ENCODE measurements at places on chromosomes 11 and 22.

DNA sequence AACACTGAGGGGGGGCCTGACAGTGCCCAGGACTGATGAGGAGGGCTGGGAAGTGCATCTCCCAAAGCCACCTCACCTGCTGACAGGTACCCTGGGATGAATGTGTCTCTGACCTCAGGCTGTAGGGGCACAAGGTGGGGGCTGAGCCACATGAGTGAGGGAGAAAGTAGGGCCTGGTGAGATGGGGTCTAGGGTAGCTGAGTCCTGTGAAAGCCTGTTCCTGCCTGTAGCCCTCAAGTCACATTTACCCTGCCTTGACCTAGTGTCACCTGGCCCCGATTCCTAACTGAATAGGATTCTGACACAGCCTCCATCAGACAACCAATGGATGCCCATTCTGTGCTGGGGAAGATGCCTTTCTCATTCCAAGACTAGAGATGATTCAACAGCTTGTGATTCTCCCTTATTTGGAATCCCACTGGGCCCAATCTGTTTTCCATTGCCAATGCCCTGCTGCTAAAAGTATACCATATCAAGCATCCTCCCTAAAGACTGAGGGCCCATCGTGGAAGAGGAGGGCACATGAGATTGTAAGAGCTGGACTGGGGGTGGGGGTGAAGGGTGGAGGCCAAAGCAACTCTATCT lies 11.1 kb upstream of the RFPL1 start:
- no peaks in the 10 kb centered on the region for H3K36me3 ChIP-seq
- no peak for DNase-seq
- peaks cover 2% of the 10 kb centered on the region for H3K4me1 ChIP-seq

DNA sequence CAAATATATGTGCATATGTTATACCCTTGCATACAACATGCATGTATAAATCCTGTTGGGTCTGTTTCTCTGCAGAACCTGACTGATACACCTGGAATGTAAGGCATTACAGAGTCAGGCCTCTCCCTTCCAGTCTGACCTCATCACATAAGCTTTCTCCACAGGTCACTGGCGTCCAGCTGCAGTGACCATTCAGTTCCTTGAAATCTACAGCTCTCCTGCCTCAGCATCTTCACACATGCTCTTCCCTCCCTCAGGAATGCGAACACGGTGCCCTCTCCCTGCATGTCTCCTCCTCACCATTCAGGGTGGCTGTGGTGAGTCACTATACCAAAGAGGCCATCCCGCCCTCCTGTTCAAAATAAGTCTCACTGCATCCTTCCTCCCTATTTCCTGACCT lies 657.8 kb upstream of the B3GAT1 start:
- H3K4me3 ChIP-seq = no peak overlapping the region
- DNase-seq = no peak
- no peaks in the 10 kb centered on the region for H3K4me1 ChIP-seq
- H3K27ac ChIP-seq = no peak overlapping the region

- DNase-seq = no peak
- no peaks in the 10 kb centered on the region for H3K4me1 ChIP-seq
- peaks cover 19% of the 10 kb centered on the region for H3K27me3 ChIP-seq
- no peak overlapping the region for H3K27ac ChIP-seq
These were observed 60.9 kb upstream of the EIF3D start for GRCh38 chr22:36589856-36590255.

DNA sequence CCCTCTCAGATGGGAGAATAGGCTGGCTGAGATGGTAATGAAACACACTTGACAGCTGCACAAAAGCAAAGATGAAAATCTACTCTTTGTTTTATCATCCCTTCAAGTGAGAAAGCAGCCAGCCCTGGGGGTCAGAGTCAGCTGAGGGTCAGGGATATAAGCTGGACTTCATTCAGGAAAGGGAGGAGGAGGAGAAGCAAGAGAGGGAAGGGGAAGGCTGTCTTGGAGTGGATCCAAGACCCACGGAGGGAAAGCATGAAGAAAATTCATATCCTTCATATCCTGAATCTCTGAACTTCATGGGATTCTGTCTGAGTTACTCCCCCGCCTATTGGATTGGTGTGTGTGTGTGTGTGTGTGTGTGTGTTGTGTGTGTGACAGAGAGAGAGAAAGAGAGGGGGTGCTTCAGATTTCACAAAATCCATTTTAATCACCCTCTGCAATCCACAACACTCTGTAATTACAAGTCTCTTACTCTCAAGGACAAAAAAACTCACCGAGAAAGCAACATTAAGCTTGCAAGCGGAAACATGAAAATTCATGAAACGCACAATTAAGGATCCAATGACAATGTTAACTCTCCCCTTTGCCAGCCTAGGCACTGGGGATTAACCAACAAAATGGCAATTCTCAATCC lies 327.7 kb downstream of the TENM4 start:
- peak; percentile 73 for DNase-seq
- no peak overlapping the region for H3K27ac ChIP-seq
- H3K27me3 ChIP-seq = no peaks in the 10 kb centered on the region
- H3K4me3 ChIP-seq = no peak overlapping the region

DNA sequence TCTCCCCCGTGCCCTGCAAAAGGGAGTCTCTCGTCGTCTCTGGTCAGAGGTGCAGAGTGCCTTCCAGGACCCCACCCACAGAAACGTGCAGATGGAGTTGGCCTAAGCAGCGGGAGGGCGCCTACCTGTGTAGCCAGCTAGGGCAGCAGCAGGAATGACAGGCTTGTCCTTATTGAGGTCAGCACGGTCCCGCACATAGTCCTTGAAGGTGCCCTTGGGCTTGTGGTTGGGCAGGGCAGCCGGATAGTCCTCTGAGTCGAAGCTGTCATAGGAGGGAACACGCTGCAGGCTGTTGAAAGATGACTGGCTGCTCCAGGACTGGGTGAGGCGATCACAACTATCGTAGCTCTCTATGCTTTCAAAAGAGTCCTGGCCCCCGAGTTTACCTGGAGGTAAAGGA lies 107.3 kb downstream of the ETS1 start:
- no peaks in the 10 kb centered on the region for H3K27me3 ChIP-seq
- no peak for DNase-seq
- H3K4me1 ChIP-seq = peaks cover 55% of the 10 kb centered on the region
- no peak overlapping the region for H3K4me3 ChIP-seq
- H3K27ac ChIP-seq = peak overlapping the region; percentile 72

DNA sequence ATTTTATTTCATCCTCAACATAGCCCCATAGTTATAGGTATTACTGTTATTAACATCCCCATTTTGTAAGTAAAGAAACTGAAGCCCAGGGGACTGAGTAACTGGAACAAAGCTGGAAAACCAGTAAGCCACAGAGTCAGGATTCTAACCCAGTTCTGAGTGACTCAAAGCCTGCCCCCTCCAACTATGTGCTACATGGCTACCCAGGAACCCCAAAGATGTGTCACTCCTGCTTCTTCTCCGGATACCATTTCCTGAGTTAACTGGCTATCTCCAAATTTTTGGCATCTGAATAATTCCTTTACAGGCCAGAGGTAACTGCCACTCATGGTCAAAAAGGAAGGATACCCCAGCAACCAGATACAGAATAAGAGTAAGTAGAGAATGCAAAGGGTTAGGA lies 43.6 kb downstream of the TENM4 start:
- no peaks in the 10 kb centered on the region for H3K4me1 ChIP-seq
- DNase-seq = no peak
- H3K27me3 ChIP-seq = no peaks in the 10 kb centered on the region
- H3K27ac ChIP-seq = no peak overlapping the region
- no peak overlapping the region for H3K4me3 ChIP-seq
- H3K36me3 ChIP-seq = no peaks in the 10 kb centered on the region

GRCh38 chr11:128686745-128687177 lies 7.1 kb upstream of the FLI1 start:
- no peak overlapping the region for H3K4me3 ChIP-seq
- H3K27ac ChIP-seq = no peak overlapping the region
- peak; percentile 65 for DNase-seq
- peaks cover 18% of the 10 kb centered on the region for H3K4me1 ChIP-seq
- H3K36me3 ChIP-seq = no peaks in the 10 kb centered on the region
- no peaks in the 10 kb centered on the region for H3K27me3 ChIP-seq

GRCh38 chr22:23751441-23751996 lies 607 bp upstream of the ZNF70 start:
- DNase-seq = peak; percentile 49
- H3K4me1 ChIP-seq = peaks cover 14% of the 10 kb centered on the region
- H3K27ac ChIP-seq = peak overlapping the region; percentile 94
- H3K27me3 ChIP-seq = no peaks in the 10 kb centered on the region
- no peaks in the 10 kb centered on the region for H3K36me3 ChIP-seq

DNA sequence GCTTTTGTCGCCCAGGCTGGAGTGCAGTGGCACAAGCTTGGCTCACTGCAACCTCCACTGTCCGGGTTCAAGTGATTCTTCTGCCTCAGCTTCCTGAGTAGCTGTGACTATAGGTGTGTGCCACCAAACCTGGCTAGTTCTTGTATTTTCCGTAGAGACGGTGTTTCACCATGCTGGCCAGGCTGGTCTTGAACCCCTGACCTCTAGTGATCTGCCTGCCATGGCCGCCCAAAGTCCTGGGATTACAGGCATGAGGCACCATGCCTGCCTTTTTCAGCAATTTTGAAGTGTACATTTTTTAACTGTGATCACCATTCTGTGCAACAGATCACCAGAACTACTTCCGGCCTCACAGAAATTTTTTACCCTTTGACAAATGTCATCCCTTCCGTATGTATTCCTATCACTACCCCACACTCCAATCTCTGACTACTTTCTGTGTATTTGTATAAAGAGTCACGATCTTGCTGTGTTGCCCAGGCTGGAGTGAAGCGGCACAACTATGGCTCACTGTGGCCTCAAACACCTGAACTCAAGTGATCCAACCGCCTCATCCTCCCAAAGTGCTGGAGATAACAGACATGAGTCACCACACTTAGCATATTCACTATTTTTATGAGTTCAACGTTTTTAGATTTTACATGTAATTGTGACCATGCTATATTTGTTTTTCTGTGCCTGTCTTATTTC lies 44.0 kb downstream of the XKR3 start:
- no peak overlapping the region for H3K4me3 ChIP-seq
- no peaks in the 10 kb centered on the region for H3K27me3 ChIP-seq
- no peak overlapping the region for H3K27ac ChIP-seq
- no peaks in the 10 kb centered on the region for H3K36me3 ChIP-seq

DNA sequence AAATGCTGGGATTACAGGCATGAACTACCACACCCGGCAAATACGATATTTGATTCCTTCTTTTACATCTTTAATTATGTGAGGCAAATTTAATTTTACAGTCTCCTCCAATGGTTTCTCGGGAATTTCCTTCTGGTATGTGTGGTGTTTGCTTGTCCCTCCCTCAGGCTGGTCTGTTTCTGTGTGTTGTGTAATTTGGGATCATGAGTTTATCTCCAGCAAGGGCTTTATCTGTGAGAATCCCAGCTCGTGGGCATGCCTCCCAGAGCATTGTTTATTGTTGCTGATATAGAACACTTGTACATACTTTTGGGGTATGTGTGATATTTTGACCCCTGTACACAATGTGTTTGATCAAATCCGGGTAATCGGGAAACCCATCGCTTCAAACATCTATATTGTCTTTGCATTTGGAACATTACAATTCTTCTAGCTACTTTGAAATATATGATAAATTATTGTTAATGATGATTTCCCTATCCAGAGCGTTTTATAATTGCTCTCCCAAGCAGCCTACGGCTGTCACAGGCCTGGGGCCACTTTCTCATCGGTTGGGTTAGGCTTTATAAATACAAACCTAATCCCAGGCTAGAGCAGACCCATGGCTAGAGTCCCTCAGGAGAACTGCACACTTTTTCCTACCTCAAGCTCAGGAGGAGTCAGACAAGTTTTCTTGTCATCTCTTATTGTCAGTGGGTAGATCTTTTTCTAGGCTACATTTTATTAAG lies 15.0 kb upstream of the PRR5 start:
- H3K27ac ChIP-seq = no peak overlapping the region
- no peaks in the 10 kb centered on the region for H3K36me3 ChIP-seq
- H3K27me3 ChIP-seq = no peaks in the 10 kb centered on the region
- peak; percentile 91 for DNase-seq
- peaks cover 4% of the 10 kb centered on the region for H3K4me1 ChIP-seq

DNA sequence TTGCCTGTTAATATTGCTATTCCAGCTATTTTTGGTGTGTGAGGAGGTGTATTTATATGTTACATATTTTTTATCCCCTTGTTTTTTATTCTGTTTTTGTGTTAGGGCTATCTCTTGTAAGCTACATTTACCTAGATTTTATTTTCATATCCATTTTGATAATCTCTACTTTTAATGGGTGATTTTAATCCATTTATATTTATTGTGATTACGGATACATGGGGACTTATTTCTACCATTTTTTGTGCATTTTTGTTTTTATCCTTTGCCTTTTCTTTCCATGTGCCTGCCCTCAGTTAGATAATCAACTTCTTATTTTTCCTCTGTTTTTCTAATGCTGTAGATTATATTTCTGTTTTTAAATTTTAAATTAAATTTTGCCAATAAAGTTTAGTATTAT lies 28.3 kb downstream of the PDHX start:
- peaks cover 2% of the 10 kb centered on the region for H3K36me3 ChIP-seq
- H3K27ac ChIP-seq = no peak overlapping the region
- no peak overlapping the region for H3K4me3 ChIP-seq
- DNase-seq = no peak
- H3K4me1 ChIP-seq = peaks cover 6% of the 10 kb centered on the region

DNA sequence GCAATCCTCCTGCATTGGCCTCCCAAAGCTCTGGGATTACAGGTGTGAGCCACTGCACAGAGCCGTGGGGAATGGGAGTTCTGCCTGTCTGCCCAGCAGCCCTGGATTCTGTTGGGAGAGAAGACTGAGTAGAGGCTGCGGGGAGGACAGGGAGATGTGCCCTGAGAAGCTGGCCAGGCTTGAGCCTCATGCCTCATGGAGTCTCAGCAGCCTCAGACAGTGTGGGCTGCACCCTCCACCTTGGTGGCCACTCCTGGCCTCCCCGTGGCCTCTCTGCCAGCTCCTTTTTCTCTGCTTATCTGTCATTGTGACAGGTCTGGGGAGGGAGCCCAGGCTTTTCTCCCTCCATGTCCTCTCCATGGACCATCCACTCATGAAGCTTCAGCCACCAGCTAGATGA lies 43.2 kb downstream of the DKK3 start:
- H3K27ac ChIP-seq = no peak overlapping the region
- H3K4me1 ChIP-seq = no peaks in the 10 kb centered on the region
- no peak overlapping the region for H3K4me3 ChIP-seq
- no peak for DNase-seq
- H3K36me3 ChIP-seq = no peaks in the 10 kb centered on the region

DNA sequence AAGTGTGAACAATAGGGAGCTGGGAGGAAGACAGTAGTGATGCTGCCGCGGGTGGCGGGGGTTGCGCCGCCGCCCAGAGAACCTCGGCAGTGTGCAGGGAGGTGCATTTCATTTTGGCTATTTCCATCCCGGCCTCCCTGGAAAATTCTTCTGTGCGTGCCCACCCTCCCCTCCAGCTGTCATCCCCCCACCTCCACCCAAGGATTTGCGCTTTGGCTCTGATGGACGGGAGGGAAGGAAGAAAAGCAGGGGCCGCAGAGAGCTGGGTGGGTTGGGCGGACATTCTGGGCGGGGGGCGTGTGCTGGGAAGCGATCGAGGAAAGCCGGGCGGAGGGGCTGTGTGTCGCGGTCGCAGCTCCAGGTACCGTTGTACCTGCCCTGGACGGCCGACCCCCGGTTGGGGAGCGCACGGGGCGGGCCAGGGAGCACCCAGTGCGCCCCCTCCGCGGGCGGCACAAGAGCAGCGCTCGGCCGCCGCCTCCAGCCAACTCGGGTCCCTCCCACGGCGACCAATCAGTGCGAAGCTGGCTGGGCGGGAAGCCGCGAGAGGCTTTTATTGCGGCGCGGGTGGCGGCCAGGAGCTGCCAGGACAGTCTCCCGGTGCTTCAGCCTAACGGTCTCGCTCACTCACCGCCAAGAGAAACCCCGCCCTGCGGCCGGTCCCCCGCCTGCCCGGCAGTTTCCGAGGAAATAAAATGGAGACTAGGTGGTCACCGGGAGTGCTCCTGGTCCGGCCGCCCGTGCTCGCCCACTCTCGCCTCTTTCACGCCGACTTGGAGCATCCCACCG lies 1.6 kb downstream of the NCAM1 start:
- peaks cover 6% of the 10 kb centered on the region for H3K4me1 ChIP-seq
- H3K4me3 ChIP-seq = peak overlapping the region; percentile 37
- H3K27me3 ChIP-seq = peaks cover 9% of the 10 kb centered on the region
- peak overlapping the region; percentile 92 for H3K27ac ChIP-seq
- DNase-seq = peak; percentile 78
